Inflammatory macrophage treated with lipopolysaccharide for 4 hours (primary cell): ENCODE measurements at places on chromosomes 4 and X.

- no peak for DNase-seq
Measured at GRCh38 chr4:38560768-38561558, 103.0 kb upstream of the KLF3 start.

DNA sequence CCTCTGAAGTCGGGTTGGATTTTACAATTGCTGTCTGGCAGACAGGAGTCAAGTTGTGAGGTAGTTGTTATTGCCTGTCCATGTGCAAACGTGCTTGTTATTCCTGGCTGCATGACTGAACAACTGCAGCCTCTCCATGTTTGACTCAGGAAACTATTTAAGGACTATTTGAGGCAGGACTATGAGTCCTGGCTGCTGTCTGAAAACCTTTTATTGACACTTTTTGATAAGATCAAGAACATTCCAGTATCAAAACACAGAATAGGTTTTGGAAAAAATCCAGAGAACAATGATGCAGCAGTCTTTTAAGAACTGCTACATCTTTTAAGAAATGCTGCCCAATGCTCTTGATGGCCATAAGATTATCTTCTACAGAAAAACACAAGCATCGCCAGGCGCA lies 10.0 kb upstream of the SPRY1 start:
- DNase-seq, result no peak

- DNase-seq, result no peak
Measured at GRCh38 chr4:94370533-94371254, 28.1 kb upstream of the HPGDS start.

GRCh38 chr4:14155803-14156202 lies 528.3 kb upstream of the BOD1L1 start:
- no peak for DNase-seq

- no peak for DNase-seq
Measured at GRCh38 chrX:22373766-22374165, 101.1 kb downstream of the CBLL2 start.

- no peak for DNase-seq
Measured at GRCh38 chr4:2069161-2069971, 10.2 kb downstream of the NAT8L start.

- DNase-seq, result no peak
Measured at GRCh38 chr4:30068234-30068633, 651.9 kb upstream of the PCDH7 start.

GRCh38 chrX:24741330-24741729 lies 47.6 kb downstream of the POLA1 start:
- DNase-seq, result no peak

GRCh38 chrX:19677121-19677520 lies 161.8 kb upstream of the MAP3K15 start:
- no peak for DNase-seq

- DNase-seq, result peak; percentile 95
Measured at GRCh38 chr4:15665753-15666365, 10.7 kb upstream of the FBXL5 start.

- no peak for DNase-seq
Measured at GRCh38 chr4:168765322-168765721, 244.7 kb downstream of the CBR4 start.

GRCh38 chr4:76061982-76062381 lies 12.5 kb upstream of the ART3 start:
- DNase-seq, result peak; percentile 88

- DNase-seq, result no peak
Measured at GRCh38 chr4:123568936-123569335, 172.3 kb downstream of the SPRY1 start.

GRCh38 chrX:154696676-154697045 lies 43.3 kb upstream of the CTAG2 start:
- no peak for DNase-seq

- DNase-seq, result no peak
Measured at GRCh38 chr4:4460759-4461158, 73.9 kb downstream of the NSG1 start.

DNA sequence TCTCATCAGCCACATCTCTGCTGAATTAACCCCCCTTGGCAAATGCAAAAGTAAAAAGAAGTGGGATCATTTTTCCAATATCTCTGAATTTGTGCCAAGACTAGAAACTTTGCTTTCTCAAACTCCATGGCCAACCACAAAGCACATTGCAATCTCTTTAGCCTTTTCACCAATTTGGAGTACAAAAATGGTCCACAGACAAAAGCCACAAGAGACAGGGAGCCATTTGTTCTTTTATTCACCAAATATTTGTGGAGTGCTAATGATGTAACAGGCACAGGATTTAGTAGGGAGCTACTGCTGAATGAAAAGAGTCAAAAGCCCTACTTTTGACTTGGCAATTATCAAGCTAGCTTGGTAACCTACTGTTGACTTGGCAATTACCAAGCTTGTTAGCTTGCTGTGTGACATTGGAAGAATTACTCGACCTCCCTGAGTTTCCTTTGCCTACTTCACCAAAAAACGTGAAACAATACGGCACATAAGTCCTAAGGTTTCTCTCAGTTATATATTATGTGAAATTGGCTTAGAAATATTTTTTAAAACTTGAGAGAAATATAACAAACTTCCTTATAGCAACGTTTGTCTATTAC lies 97.1 kb upstream of the KLF3 start:
- DNase-seq, result no peak
